ENCODE measurements at places on chromosomes 4 and X.

GRCh38 chr4:15586066-15586465 lies 69.1 kb downstream of the FBXL5 start:
- DNase-seq = no peak

GRCh38 chr4:186695392-186695791 lies 28.3 kb downstream of the FAT1 start:
- no peak for DNase-seq

DNA sequence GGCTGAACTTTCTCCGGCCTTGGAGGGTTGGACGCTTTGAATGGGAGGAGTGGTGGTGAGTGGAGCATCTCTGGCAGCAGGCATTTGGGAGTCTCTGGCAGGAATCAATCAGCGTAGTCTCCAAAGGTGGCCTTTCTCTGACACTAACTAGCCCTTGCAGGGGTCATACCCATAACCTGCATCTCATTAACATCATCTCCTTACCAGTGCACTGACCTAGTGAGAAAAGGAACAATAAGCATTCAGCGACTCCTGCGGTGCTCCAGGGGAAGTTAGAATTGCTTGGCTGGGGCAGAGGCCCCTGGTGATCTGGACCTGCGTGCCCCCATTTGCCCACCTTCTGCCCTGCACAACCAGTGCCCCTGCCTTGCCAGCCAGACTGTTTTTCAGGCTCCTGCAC lies 161.9 kb downstream of the PTTG2 start:
- no peak for DNase-seq

GRCh38 chr4:118388606-118389005 lies 35.8 kb upstream of the PRSS12 start:
- DNase-seq = no peak

DNA sequence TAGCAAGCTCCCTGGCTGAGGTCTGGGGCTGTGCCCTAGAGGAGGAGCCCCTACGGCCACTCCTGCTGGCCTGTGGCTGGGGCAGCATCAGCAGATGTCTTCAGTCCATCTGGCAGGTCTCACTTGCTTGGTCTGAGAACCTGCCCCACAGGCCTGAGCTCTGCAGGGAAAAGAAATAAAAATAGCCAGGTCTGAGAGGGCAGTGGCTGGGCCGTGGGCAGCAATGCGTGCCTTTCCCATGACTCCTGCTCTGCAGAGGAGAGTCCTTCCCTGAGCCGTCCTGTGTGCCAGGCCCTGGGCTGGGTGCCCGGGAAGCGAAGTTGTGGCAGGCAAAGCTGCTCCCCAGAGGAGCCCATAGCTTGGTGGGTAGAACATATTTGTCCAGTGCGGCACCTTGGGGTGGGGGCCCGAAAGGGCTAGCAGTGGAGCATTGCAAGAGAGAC lies 11.3 kb upstream of the KIAA0232 start:
- DNase-seq = no peak

DNA sequence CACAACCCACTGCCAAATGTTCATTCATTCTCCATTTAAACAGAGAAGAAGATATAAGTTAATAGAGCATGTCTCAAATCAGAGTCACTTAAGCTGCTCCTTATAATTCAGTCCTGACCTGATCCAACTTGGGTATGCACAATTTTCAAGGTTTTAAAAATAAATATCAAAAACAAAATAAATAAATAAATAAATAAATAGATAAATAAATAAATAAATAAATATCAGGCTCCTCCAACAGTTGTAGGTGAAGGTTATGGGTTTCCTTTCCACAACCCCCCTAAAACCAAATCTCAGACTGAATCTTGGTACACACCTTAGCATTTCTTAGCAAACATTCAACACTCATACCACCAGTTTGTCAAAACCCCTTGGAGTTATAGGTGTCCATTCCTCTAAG lies 204.4 kb downstream of the PARM1 start:
- no peak for DNase-seq

DNA sequence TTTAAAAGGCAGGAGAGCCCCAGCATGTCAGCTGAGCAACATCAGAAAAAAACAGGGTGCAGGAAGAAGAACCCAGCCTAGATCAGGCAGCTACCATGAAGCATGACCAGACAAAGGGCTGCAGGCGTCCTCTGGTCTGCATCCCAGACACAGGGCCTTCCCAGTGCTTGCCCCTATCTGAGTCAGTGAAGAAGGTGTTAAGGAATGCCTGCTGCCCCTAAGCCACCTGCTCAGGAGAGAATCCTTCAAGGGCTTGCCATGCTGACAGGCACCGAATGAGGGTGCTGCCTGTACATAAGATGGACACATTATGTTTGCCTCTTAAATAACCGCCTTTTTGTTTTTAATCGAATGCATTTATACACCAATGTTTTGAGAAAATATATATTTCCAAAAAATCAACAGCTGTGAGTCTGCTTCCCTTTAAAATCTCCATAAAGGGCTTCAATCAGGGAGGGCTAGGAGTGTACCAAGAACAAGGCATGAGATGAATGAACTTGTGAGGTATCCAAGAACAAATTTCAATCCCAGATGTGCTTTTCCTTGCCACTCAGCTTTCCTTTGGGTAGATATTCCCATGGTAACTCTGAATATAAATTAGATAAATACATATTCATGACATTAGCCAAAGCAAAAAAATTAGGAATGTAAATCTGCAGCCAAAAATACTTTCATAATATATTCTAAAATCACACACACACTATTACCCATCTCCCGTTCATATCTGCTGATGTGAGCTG lies 85.1 kb downstream of the SLC9A7 start:
- no peak for DNase-seq

Measured in Ammon's horn (tissue), 1 donor.